ENCODE measurements at places on chromosomes 2 and 18.

GRCh38 chr2:199329466-199329865, 128.3 kb downstream of the SATB2 start:
- no peak for DNase-seq

- DNase-seq = no peak
Observed at GRCh38 chr18:2822213-2822921, 24.4 kb upstream of the EMILIN2 start.

GRCh38 chr2:31258351-31258750, 24.4 kb downstream of the EHD3 start:
- DNase-seq = no peak

DNA sequence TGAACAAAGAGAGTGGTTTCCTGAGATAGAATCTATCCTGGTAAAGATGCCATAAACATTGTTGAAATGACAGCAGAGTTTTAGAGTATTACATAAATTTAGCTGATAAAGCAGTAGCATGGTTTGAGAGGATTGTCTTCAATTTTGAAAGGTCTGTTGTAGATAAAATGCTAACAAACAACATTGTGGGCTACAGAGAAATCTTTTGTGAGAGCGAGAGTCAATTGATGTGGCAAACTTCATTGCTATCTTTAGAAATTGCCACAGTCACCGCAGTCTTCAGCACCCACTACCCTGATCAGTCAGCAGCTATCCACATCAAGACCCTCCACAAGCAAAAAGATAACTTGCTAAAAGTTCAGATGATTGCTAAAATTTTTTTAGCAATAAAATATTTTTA, 17.5 kb downstream of the VRK2 start:
- no peak for DNase-seq

GRCh38 chr2:83191316-83191715, 1267.8 kb downstream of the SUCLG1 start:
- DNase-seq = no peak

GRCh38 chr2:98299211-98299905, 46.9 kb upstream of the CNGA3 start:
- DNase-seq = no peak

DNA sequence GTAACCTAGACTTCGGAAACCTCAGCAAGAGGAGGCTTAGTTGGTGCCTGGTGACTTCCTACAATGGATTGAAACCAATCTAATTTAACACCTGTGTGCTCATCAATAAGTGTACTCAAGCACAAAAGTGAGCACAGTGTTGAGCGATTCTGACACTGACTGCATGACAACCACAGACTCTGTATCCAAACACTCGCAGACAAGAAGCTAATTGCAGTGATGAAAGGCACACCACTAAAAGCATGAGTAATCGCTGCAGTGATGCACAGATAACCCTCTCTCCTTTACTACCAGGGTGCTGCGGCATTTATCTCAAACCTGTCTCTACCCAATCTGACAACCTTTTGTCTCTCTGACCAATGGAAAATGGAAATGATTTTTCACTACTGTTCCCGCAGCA, 168.1 kb downstream of the AFF3 start:
- DNase-seq = no peak

- DNase-seq = peak; percentile 29
Observed at GRCh38 chr2:98903767-98904485, 32.1 kb downstream of the CRACDL start.

DNA sequence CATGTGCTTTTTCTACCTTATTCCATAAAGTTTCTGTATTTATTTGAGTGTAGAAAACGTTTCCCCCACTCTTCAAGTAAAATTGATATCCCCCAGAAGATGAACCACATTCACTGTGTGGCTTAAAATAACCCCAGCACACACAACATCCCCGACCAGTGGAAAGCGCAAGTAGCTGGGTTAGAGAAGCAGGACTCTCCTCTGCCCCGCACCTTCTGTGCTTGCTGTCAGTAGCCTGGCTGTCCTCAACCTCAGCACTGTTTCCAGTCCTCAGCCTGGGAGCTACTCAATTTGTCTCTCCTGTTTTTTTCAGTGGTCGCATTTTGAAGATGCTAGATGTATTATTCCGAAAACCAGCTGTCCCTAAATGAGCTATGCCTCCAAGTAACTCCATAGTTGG, 18.0 kb upstream of the ST8SIA3 start:
- no peak for DNase-seq

- DNase-seq = no peak
Observed at GRCh38 chr18:62372156-62372555, 47.0 kb downstream of the TNFRSF11A start.

- DNase-seq = peak; percentile 45
Observed at GRCh38 chr2:240468303-240469238, 33.1 kb downstream of the GPC1 start.

DNA sequence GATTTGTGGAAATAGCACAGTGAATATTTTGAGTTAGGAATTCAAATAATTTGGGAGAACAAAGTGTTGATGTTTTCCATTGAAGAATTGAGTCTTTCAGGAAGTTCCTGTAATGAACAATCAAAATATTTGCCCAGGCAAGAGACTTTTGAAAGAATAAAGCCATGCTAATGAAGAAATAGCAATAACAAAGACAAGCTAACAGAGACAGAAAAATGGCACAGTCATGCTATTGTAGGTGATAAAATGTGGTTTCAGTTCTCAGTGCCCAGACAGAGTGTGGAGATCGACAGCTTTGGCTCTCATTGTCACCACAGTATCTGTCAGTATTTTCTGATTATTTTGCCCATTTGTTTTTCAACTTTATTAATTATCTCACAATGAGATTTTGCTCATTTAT, 490.8 kb upstream of the PIK3C3 start:
- no peak for DNase-seq

DNA sequence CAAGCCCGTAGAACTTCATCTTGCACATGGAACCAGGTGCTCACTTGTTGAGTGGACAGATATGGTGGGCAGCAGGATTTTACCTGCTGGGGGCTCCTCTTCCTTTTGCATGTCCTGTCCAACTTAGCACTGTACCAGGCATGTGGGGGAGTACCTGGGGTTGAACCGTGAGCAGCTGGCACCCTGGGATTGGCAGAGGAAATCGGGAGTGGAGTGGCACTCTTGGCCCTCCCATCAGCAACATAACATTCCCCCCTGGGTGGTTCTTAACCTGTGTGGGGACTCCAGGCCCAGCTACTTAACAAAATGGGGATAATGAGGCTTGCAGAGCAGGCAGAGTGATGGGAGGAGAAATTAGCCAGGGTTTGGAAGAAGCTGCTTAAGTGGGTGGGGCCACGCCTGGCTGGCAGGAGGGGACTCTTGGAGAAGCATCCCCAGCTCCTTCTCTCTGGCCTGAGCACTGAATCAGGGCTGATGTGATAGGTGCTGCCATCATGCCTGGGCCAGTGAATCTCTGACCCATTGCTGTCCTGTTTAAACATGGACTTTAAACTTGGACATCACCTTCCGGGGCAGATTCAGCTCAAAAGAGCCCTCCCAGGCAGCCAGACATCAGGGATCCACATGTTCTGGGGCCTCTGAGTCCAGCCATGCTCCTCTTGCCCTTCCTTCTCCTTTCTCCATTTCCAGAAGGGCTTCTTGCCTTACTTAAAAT, 15.5 kb downstream of the FOSL2 start:
- no peak for DNase-seq

DNA sequence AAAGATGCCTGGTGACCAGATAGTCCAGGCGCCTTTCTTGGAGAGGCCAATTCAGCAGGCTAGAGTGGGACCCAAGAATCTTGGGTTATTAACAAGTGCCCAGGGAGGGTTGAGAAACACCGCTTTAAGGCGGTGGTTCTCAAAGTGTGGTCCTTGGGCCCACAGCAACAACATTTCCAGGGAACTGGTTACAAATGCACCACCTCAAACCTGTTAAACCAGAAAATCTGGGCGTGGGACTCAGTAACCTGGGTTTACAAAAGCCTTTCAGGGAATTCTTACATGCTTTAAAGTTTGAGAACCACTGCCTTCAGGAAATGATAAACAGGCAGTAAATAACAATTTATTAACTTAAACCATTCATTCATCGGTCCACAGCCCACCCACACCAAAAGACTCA, 92.5 kb downstream of the SP3 start:
- no peak for DNase-seq
